Suprapubic skin (tissue), 4 donors: ENCODE measurements at places on chromosomes 4 and X.

DNA sequence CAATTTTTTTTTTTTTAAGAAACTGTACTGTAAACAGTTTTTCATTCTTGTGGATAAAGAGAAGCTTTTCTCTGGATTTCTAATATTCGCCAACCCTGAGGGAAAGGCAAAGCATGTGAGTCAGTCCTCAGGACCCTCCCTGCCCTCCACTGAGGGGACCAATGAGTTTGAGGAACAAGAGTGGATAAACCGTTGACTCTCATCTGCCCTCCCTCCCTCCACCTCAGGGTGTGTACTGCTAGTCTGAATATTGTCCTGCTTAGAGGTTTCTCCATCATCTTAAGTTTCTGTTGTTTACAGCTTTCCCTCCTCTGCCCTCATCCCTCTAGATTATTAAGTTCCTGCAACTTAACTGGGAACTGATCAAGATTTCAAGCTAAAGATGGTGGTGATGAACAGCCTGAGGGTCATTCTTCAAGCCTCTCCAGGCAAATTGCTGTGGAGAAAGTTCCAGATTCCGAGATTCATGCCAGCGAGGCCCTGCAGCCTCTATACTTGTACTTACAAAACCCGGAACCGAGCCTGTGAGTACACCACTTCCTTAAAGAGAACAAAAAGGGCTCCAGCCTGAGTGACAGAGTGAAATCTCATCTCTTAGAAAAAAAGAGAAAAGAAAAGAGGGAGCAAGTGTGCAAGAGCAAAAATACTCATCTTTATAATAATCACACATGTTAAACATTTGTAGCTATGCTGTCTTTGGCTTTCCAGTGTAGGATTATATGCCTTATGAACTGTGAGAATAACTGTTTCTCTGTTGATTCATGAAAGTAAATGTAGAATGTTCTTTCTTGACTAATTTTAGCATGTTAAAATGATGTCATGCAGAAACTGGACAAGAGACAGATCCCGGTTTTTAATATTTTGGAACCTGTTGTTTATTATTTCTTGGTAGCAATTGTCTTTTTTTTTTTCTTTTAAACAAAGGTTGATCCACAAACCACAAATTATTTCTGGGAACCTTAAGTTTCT is 11.9 kb downstream of the CA5B start:
- DNase-seq: no peak

DNA sequence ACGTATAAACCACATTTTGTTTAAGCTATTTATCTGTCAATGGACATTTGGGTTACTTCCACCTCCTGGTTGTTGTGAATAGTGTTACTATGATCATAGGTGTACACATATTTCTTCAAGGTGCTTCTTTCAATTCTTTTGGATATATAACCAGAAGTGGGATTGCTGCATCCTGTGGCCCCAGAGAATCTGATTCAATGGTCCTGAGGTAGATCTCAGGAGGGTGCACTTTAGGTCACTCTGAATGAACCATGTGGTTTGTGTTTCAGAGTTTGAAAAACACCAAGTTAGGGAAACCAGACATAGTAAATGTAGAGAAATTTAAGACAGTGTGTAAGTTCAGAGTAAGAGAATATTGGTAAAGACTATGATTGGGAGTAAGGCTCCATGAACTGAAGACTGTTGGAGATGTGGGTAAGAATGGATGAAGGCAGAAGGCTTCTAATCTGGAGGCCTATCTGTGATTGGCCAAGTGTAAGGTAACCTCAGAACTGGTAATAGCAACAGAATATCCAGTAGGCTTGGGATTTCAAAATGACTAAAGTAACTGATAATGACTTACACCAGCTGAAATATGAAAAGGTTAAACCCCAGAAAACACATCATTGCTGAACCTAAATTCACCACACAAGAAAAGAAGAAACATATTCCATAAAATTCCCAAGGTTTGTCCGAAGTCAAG is 236.9 kb downstream of the CAMK2D start:
- no peak for DNase-seq

DNA sequence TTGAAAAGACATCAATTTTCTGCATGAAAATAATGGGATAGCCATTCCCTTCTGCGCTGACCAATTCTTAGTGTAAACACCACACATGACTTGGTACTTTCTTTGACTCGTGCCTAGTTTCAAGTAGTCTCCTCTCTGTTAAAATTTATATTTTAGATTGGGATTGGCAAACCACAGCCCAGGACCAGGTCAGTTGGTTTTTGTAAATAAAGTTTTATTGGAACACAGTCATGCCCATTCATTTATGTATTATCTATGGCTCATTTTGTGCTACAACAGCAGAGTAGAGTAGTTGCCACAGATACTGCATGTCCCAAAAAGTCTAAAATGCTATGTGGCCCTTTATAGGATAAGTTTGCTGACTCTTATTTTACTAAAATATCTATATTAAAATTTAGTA is 46.7 kb downstream of the BMX start:
- no peak for DNase-seq

DNA sequence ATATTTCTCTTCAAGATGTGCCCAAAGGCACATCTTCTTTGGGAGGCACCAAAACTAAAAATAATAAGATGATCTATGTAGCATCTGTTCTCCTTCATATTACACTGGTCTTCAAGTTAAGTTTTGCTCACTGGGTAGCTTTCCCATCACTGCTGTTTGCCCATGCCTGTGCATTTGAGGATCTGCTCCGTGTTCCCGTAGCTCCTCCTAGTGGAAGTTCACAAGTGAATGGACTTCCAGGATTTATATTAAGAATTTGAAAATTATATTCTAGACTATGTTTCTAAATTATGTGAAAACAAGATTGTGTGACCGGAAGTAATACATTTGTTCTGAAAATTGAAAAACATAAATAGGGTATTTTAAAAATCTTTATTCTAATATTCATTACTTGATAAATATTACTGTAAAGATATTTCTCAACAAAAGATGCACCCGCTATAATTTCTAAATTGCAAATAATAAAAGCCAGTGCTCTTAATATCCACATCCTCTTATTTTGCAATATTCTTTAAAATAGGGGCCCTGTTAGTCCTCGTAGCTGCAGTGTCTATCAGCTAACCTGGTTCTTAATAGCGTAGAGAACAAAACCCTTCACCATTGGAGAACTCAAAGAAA is 147.7 kb downstream of the RBM46 start:
- DNase-seq: no peak

GRCh38 chr4:23839279-23839678 is 50.6 kb downstream of the PPARGC1A start:
- DNase-seq: no peak

DNA sequence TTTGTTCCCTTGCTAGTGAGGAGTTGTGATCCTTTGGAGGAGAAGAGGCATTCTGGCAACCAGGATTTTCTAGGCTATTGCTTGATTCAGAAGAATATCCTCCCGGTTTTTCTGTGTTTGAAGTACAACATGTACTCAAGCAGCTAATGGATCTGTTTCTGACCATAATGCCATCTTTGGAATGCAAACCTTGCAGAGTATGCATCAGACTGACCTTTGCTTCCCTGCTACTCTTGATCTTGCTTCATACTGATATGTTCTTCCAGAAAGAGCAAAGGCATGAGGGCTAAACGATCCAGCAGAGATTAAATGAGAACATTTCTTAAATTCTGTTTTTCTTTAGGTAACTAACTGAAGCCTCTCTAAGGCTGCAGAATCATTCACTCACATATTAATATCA is 265.4 kb upstream of the SLC7A11 start:
- DNase-seq: no peak

DNA sequence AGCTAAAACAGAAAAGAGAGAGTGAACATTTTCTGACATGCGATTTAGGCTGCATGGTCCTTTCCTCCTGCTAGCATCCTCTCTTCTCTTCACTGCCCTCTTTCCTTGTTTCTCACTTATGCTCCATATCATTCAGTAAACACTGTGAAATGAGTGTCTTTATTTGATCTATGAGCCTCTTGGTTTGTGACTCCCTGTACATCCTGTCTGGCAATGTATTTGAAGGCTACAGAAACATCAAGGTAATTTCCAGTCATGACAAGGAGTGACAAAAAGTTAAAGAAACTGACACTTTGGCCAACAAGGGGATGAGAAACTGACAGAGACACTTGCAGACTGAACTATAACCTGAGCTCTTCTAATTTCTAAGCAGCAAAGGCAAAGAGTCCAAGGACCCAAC is 8.7 kb downstream of the FTHL17 start:
- no peak for DNase-seq

DNA sequence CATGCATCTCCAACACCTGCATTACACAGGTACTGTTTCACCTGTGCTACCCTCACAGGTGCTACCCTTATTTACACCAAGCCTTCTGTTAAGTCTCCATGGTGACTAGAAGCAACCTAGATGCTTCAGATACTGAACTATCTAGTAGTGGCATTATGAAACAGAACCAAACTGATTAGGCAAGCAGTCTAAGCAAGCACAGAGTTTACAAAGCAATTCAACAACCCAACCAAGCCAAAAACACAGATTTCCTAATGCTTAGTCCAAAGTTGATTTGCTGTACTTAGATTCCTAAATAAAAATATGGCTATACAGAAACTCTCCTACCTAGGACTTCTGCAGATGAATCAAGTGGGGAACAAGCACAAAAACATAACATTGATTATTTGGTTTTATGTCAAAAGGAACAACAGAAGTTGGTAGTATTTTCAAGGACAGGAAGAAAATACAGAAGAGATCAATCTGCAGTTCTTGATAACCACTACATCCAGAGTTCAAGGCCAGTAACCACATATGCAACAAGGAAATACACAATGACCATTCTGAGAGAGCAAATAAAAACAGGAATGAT is 3.2 kb downstream of the TAPT1 start:
- DNase-seq: no peak

- no peak for DNase-seq
These were observed 638.7 kb downstream of the FSTL5 start for GRCh38 chr4:161525121-161525520.

DNA sequence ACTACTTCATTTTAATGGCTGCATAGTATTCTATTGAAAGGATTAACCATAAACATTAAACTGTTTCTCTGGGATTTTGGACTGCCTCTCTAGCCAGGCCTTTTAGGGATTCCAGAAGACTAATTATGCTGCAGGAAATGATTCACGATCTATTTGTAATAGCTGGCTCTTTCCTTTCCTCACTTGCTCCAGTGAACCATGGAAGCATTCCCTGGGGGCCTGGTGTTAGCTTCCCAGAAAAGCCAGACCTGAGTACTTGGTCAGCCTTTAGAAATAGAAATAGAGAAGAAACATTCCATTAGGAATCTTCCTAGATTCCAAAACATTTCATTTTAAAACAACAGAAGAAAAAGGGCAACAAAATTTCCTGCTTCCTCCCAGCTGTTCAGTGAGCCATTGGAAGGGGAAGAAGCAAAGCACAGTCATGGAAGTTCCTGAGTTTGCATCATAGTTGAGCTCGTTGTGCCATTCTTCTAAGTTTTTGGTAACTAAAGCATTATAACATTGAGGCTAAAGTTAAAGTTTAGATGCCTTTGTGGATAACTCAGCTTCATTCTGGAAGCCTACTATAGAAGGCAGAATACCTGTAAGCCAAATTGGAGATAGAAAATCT is 83.5 kb downstream of the NPNT start:
- no peak for DNase-seq

DNA sequence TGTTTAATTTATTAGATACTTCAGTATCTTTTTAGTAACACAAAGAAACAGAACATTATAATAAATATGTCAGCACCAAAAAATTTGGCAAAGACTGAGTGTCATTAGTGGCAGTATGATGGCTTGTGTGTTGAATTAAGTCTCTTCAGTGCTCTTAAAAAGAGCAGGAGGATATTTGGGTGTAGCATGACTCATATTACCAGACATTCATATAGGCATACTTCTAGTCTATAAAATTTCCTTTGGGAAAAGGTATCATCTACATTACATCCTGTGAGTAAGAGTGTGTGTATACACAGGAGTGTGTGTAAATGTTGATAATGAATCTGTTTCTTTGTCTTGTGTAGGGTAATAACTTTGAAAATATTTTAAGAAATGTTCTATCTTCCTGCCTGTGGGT is 135.7 kb downstream of the CNKSR2 start:
- DNase-seq: no peak

DNA sequence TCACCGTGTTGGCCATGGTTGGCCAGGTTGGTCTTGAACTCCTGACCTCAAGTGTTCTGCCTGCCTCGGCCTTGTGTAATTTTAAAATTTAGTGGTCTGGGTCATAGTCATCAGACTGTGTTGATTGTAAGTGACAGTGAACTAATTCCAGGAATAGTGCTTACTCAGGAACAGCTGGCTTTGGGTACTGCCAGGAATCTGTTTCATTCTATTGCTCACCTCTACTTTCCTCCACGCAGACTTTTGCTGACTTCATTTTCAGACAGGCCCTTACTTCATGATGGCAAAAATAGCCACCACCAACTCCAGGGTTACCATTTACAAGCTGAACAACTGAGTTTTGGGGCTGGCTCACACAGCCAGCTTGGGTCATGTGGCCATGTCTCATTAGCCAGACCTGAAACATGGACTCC is 54.6 kb downstream of the FNIP2 start:
- no peak for DNase-seq

GRCh38 chrX:15750611-15751154 is 12.6 kb downstream of the CA5B start:
- DNase-seq: no peak

DNA sequence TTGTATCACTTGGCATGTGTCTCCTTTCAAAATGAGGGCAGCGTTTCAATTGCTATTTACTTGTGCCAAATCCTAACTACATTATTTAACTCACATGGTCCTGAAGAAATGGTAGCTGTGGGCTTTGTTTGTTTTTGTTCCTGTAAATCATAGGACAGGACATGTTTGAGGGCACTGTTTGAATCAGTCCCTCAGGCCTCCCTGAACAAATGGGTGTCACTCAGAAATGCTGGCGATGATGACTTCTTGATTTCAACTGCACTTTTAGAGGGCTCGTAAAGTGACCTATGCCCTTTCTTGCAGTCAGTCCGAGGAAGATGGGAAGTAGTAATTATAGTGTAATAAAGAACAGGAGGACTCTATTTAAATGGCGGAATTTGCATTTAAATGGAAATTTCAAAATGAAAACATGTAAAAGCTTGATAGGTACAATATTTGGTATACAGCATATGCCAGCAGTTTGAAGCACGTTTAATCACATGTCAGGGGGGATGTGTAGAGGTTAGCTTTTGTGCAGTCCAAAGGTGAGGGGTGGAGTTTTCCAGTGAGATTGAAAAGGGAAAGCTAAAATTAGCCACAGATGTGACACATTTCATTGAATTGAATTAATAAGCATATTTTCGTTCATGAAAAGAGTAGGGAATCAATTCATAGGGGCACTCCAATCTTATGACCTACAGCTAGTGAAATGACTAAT is 1958.7 kb upstream of the IGFBP7 start:
- no peak for DNase-seq

DNA sequence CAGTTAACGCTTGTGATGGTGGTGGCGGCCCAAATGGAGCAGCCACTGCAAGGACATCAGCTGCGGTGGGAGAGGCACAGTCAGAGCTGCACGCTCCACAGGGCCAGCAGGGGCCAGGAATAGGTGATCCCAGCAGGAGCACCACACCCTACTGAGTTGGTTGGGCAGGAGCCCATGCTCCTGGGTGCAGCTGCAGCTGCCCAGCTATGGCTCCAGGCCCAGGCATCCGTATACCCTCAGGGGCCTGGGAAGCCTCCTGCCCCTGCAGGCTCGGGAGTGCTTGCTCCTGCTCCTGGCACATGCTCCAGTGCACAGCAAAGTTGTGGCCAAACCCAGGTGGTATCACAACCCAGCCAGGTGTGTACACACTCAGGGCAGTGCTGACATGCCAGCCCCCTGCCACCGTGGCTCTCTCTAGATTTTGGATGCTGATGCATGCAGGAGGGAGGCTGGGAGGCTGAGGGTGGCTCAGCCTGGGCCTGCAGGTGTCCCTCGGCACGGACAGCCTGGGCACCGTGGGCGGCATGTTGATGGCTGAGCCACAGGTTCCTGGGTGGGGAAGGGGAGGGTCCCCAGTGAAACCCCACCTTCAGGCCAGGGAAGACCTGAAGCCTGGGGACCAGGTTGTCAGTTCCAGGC is 150.2 kb downstream of the CXXC4 start:
- DNase-seq: no peak
